ENCODE measurements at places on chromosomes 5 and 9.

DNA sequence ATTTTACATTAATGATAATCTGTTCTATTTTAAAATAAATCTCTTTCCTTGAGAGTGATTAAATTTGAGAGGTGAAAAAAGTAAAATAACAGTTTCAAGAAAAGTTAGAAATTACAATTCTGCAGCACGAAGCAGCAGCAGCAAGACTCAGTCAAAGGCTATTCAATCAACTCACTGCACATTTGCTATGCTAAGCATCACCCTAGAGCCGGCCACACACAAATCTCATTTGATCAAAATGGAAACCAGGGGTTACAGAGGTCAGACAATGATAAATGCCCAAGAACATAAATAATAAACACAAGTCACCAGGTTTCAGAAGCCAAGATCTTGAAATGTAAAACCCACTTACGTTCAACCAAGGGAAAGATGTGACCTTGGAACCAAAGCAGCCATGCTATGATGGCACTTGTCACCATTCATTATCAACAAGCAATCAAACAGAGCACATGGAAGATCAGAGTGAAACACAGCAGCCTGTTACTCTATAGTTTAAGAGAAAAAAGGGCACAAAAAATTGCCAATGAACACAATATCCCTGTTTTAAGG lies 136.0 kb downstream of the EPB41L4A start:
- no peak for DNase-seq

- no peak for DNase-seq
Observed at GRCh38 chr5:90565491-90565890, 6.9 kb downstream of the ADGRV1 start.

GRCh38 chr9:112443200-112443599 lies 43.4 kb upstream of the KIAA1958 start:
- DNase-seq: no peak

- DNase-seq: no peak
Observed at GRCh38 chr5:138829341-138829740, 45.8 kb downstream of the LRRTM2 start.

DNA sequence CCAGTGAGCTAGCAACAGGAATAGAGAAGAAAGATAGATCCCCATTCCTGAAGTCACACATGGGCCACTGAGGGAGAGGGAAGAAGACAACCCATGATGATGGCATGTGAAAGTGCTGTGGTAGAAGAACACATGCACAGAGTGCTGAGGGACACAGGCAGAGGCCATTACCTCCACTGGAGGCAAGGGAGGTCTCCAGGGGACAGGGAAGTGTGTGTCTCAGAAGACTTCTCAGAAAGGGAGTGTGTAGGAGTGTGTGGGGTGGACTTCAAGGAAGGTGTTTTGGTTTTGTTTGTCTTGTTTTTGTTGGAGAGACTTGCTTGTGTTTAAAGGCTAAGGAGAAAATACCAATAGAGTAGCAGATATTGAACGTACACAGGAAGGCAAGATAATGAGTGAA lies 77.0 kb upstream of the SMARCA2 start:
- DNase-seq: no peak
